ENCODE measurements at places on chromosomes 11 and 22.

DNA sequence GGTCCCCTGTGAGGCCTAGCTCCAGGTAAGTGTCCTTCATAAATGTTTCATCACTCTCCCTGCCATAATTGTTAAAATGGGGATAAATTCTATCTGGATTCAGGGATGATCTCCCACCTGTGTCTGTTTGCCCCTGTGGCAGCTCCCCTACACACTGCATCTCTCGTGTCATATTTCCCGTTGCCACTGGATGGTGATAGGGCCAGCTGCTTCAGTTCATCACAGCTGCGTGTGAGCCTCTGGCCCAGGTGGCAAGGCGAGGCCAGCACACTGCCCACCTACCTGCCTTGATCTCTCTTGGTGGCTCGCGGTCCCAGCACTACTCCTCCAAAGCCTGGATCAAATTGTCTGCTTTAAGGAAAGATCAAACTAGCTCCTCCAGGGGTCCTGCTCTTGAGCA is 187.4 kb downstream of the GRIK4 start:
- DNase-seq, result no peak

DNA sequence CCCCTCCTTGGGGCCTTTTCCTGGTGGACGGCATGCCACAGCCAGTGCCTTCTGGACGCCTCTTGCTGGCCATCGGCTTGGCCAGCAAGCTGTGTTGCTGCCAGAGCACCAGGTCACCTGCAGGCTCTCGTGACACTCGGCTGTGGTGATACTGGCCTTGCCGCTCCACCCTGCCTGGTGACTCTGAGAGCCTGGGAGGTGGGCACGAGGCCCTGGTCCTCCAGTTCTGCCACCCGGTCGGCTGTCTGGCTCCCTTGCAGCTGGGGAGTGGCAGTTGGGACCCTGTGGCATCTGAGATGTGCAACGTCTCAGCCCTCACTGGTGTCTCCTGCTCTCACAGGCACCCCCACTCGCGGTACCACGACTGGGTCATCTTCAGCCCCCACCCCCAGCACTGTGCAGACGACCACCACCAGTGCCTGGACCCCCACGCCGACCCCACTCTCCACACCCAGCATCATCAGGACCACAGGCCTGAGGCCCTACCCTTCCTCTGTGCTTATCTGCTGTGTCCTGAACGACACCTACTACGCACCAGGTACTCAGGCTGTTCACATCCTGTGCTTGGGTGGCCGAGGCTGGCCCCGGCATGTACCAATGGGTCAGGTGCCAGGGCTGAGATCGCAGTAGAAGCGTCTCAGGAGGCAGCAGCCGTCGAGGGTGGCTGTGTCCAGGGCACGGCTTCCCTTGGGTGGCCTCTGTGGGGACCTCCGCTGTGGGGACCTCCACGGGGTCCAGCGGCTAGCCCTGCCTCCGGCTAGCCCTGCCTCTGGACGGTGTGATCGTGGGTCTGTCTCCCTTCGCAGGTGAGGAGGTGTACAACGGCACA is 26.0 kb downstream of the MUC2 start:
- no peak for DNase-seq

- no peak for DNase-seq
Observed at GRCh38 chr22:48265000-48265625, 1502.7 kb downstream of the TBC1D22A start.

- DNase-seq, result no peak
Observed at GRCh38 chr11:48008951-48009270, 28.6 kb downstream of the PTPRJ start.

GRCh38 chr22:46471901-46472721 is 65.3 kb downstream of the CELSR1 start:
- no peak for DNase-seq

GRCh38 chr11:108286370-108286769 is 63.5 kb downstream of the ATM start:
- DNase-seq, result no peak

Data from Kasumi-1 (cell line).